ENCODE measurements at places on chromosomes 3 and 15. TPM values are rescaled to one million over a fixed set of nuclear protein-coding genes. Genes with fewer than 3 reads are reported as not detected.

The POC1A gene
- total RNA-seq, result 1.2 TPM

GRCh38 chr3:141816958-141817357 lies 53.8 kb downstream of the GRK7 start:
- no peaks in the 10 kb centered on the region for H3K27me3 ChIP-seq
- H3K4me1 ChIP-seq, result no peaks in the 10 kb centered on the region
- DNase-seq, result no peak
- no peak overlapping the region for H3K4me3 ChIP-seq
- H3K36me3 ChIP-seq, result no peaks in the 10 kb centered on the region

DNA sequence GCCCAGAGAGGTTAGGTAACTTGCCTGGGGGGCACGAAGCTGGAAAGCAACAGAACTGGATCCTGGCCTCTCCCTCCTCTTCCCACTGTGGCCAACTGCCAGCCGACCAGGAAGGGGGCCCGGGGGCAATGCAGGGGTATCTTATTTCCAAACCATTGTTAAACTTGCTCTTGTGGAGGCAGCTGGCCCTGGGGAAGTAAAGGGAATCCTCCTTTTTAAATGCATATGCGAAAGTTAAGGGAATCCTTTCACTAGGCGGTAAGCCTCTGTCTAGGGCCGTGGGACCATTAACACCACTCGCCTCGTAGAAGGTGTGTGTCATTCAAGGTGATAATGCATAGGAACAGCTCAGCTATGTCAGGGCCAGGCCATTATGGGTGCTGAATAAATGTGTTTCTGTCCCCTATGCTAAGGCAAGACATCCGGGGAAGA lies 68.6 kb downstream of the ST6GAL1 start:
- DNase-seq, result no peak
- peaks cover 42% of the 10 kb centered on the region for H3K4me1 ChIP-seq
- H3K27ac ChIP-seq, result no peak overlapping the region
- H3K4me3 ChIP-seq, result no peak overlapping the region

DNA sequence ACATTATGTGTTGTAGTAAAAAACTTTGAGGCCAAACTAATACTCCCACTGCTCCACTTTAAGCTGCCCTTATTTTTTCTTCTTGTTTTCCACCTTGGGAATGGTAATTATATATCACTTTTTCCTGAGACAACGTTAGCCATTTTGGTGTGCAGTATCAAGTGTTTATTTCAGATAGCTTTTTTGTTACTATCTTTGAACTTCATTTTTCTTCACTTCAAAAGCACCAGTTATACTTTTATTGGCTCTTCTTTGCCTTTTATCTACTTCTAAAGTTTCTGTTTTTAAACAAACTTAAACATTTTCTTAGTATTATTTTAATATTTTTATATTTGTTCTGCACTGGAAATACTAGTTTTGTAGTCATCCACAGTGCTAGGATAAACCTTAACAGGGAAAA lies 6.5 kb downstream of the TOPAZ1 start:
- no peaks in the 10 kb centered on the region for H3K4me1 ChIP-seq
- no peak overlapping the region for H3K27ac ChIP-seq
- no peak overlapping the region for H3K4me3 ChIP-seq
- H3K36me3 ChIP-seq, result no peaks in the 10 kb centered on the region
- peaks cover 20% of the 10 kb centered on the region for H3K27me3 ChIP-seq
- DNase-seq, result no peak

GRCh38 chr3:180974286-180974685 lies 15.2 kb downstream of the DNAJC19 start:
- peaks cover 79% of the 10 kb centered on the region for H3K36me3 ChIP-seq
- H3K27me3 ChIP-seq, result no peaks in the 10 kb centered on the region
- H3K4me3 ChIP-seq, result no peak overlapping the region
- DNase-seq, result no peak
- peaks cover 36% of the 10 kb centered on the region for H3K4me1 ChIP-seq

- H3K36me3 ChIP-seq, result no peaks in the 10 kb centered on the region
- no peaks in the 10 kb centered on the region for H3K27me3 ChIP-seq
- no peaks in the 10 kb centered on the region for H3K4me1 ChIP-seq
- no peak for DNase-seq
Observed at GRCh38 chr3:181660337-181660736, 51.4 kb upstream of the SOX2 start.

GRCh38 chr15:34241376-34242330 lies 16.8 kb downstream of the EMC4 start:
- H3K36me3 ChIP-seq, result peaks cover 83% of the 10 kb centered on the region
- H3K4me1 ChIP-seq, result no peaks in the 10 kb centered on the region
- H3K4me3 ChIP-seq, result no peak overlapping the region
- DNase-seq, result no peak

The APOD gene
- total RNA-seq, result 92.5 TPM

DNA sequence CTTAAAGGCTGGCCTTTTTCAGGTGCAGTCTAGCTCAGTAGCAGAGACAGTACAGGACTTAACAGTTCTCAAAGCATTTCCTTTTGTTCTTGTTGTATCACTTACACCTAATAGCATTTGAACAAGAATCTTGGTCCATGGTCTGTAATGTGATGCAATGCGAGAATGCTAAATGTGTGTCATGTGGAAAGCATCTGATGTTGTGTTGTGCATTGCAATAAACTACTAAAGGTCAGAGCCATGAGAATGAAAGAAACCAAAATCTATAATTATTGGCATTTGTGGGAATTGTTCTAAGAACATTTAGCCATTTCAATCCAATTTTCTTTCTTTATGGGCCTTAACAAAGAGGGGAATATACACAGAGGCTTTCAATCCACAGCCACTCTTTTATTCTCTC lies 324.5 kb upstream of the ROBO2 start:
- no peaks in the 10 kb centered on the region for H3K27me3 ChIP-seq
- H3K27ac ChIP-seq, result no peak overlapping the region
- no peaks in the 10 kb centered on the region for H3K4me1 ChIP-seq
- H3K36me3 ChIP-seq, result no peaks in the 10 kb centered on the region
- H3K4me3 ChIP-seq, result no peak overlapping the region

GRCh38 chr15:63187589-63188226 lies 1.7 kb upstream of the RAB8B start:
- no peaks in the 10 kb centered on the region for H3K36me3 ChIP-seq
- no peaks in the 10 kb centered on the region for H3K27me3 ChIP-seq
- H3K4me3 ChIP-seq, result no peak overlapping the region
- peaks cover 36% of the 10 kb centered on the region for H3K4me1 ChIP-seq
- no peak overlapping the region for H3K27ac ChIP-seq

- H3K27ac ChIP-seq, result no peak overlapping the region
- no peaks in the 10 kb centered on the region for H3K27me3 ChIP-seq
- peaks cover 29% of the 10 kb centered on the region for H3K4me1 ChIP-seq
- no peak for DNase-seq
- no peak overlapping the region for H3K4me3 ChIP-seq
- peaks cover 3% of the 10 kb centered on the region for H3K36me3 ChIP-seq
Observed at GRCh38 chr15:57697588-57697987, 8.9 kb upstream of the POLR2M start.

DNA sequence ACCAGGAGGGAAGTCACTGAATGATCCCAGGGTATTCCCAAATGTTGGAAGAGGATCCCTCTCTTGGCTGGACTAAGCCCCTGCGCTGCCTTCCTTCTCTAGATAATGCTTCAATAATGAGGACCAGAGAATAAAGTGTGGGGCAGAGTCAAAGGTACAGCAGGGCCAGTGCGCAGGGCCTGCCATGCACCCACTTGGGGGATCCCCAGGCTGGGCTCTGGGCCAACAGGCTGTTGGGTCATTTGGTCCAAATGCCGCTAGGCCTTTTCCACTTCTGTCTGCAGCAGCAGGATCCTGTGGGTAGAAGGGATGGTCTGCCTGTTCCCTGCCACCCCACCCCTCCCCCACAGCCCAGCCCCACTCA lies 5.7 kb upstream of the CLK3 start:
- DNase-seq, result no peak
- no peaks in the 10 kb centered on the region for H3K36me3 ChIP-seq
- peak overlapping the region; percentile 47 for H3K27ac ChIP-seq

DNA sequence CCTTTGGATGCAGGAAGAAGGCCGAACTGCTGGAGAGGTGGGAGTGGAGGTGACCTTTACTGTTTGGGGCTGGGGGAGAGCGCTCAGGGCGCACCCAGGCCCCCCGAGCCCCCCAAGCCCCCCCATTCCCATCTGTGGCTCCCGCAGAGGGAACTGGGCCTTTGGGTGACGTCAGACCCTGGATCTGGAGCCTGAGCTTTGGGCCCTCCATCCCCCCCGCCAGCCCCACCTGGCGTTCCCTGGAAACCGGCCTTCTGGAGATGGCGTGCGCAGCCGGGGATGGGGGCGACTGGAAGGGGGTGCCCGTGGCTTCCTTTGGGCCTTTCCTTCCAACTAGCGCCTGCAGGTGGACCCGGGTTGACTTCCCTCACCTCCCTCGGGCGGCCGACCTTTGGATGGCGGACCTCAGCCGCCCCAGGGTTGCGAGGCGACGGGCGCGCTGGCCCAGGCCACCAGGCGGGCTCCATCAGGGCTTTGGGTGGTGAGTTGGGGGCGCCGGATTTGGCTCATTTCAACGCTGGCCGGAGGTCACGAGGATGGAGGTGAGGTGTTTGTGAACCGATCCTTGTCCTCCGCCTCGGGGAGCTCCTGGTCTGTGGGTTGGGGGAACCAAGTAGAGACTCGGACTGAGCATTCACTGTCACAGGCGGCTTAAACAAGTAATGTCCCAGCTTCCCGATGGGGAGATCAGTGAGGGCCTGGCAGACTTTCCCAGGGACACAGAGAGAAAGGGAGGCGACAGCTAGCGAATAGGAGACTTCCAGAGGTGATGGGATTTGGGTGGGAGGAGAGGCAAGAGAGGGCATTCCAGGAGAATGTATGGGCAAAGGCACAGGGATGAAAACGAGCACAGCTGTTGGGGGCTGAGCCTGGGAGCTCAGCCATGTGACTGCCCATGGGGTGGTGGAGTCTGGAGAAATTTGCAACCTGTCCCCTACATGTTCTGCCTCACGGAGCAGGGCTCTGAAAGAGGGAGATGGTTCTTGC lies 709 bp downstream of the SCAMP5 start:
- no peak overlapping the region for H3K27ac ChIP-seq
- DNase-seq, result no peak
- peaks cover 11% of the 10 kb centered on the region for H3K4me1 ChIP-seq
- H3K36me3 ChIP-seq, result no peaks in the 10 kb centered on the region
- peaks cover 52% of the 10 kb centered on the region for H3K27me3 ChIP-seq

DNA sequence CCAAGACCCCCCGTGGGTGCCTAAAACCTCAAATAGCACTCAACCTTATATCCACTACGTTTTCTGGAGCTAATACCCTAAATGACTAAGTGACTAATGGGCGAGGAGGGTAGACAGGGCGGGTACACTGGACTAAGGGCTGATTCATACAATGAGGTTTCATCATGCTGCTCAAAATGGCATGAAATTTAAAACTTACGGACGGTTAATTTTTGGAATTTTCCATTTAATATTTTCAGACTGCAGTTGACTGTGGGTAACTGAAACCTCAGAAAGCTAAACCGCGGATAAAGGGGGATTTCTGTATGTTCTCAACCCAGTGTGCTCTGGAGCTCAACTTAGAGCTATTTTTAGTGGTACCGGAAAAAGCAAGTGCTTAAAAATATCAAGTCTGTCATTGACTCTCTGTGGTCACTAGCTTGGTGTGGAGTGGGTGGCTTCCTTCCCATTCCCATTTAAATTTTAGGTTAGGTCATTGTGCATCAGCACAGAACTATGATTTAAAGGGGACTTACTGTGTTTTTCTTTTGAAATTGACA lies 72.9 kb downstream of the LRRC28 start:
- H3K4me1 ChIP-seq, result peaks cover 54% of the 10 kb centered on the region
- no peaks in the 10 kb centered on the region for H3K36me3 ChIP-seq
- H3K27me3 ChIP-seq, result no peaks in the 10 kb centered on the region
- peak overlapping the region; percentile 69 for H3K27ac ChIP-seq
- peak overlapping the region; percentile 30 for H3K4me3 ChIP-seq

The LMLN gene
- total RNA-seq, result 10.6 TPM

The TNFAIP8L3 gene
- 6.0 TPM for total RNA-seq

- H3K27ac ChIP-seq, result no peak overlapping the region
- H3K4me1 ChIP-seq, result peaks cover 4% of the 10 kb centered on the region
- H3K27me3 ChIP-seq, result no peaks in the 10 kb centered on the region
- H3K4me3 ChIP-seq, result no peak overlapping the region
- DNase-seq, result no peak
- peaks cover 85% of the 10 kb centered on the region for H3K36me3 ChIP-seq
Observed at GRCh38 chr3:47340866-47341265, 40.0 kb upstream of the PTPN23 start.

DNA sequence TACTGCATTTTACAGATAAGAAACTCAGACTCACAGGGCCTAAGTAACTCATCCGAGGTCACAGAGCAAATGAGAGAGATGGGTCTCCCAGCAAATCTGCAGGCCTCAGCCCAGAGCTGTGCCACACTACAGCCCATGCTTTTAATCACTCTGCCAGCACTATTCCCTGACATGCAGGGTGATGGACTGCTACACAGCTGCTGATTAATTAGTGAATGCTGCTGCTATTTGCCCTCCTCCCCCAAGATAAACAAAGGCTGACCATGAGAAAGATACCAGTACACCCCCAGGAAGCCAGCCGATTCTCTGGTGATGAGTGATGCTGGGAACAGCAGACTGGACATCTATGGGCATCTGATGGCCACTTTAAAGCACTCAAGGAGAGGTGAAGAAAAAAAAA lies 39.3 kb downstream of the RFTN1 start:
- peaks cover 84% of the 10 kb centered on the region for H3K4me1 ChIP-seq
- H3K27me3 ChIP-seq, result no peaks in the 10 kb centered on the region
- no peak for DNase-seq
- peaks cover 32% of the 10 kb centered on the region for H3K36me3 ChIP-seq

GRCh38 chr3:50336452-50337174 lies 4.0 kb downstream of the RASSF1 start:
- H3K27me3 ChIP-seq, result peaks cover 14% of the 10 kb centered on the region
- peaks cover 94% of the 10 kb centered on the region for H3K4me1 ChIP-seq
- H3K4me3 ChIP-seq, result peak overlapping the region; percentile 97
- H3K36me3 ChIP-seq, result peaks cover 10% of the 10 kb centered on the region
- no peak for DNase-seq

GRCh38 chr3:127751163-127751621 lies 71.1 kb downstream of the MGLL start:
- H3K4me1 ChIP-seq, result peaks cover 85% of the 10 kb centered on the region
- H3K27ac ChIP-seq, result peak overlapping the region; percentile 96
- H3K36me3 ChIP-seq, result no peaks in the 10 kb centered on the region
- no peak overlapping the region for H3K4me3 ChIP-seq

GRCh38 chr15:99343881-99344551 lies 92.7 kb downstream of the LRRC28 start:
- H3K36me3 ChIP-seq, result no peaks in the 10 kb centered on the region
- H3K4me3 ChIP-seq, result no peak overlapping the region

The SPATA12 gene
- not detected for total RNA-seq

Data from left ventricle myocardium inferior (tissue), 1 donor.